ENCODE measurements at places on chromosomes 16 and 17.

GRCh38 chr17:37148156-37148555, 199.4 kb downstream of the AATF start:
- DNase-seq = no peak

- no peak for DNase-seq
These were observed 23.0 kb downstream of the SUPT6H start for GRCh38 chr17:28684963-28685362.

DNA sequence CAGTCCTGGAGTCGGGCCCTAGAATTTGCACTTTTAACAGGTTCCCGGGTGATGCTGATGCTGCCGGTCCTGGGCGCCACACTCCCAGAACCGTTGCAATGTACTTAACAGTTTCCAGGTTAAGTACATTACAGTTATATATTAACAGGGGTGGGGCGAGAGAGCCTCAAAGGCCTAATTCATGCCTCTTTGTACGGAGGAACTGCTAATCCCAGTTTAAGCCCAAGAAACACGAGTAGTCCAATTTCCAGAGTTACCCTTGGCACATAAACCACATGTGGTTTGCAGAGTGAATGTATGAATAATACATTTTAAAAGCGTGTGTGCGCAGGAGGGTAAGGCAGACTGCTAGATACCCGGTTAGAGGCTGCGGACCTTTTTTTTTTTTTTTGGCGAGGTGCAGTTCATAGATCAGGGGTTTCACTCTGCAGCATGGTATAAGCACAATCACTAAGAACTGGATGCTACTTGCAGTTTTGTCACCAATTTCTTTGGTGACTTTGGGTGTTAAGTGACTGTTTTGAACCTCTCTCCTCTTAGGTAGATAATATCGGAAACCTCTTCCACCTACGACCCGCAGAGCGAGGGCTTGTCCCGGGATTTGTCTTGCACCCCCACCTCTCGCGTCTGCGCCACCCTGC, 713 bp downstream of the COX11 start:
- DNase-seq = peak; percentile 26

DNA sequence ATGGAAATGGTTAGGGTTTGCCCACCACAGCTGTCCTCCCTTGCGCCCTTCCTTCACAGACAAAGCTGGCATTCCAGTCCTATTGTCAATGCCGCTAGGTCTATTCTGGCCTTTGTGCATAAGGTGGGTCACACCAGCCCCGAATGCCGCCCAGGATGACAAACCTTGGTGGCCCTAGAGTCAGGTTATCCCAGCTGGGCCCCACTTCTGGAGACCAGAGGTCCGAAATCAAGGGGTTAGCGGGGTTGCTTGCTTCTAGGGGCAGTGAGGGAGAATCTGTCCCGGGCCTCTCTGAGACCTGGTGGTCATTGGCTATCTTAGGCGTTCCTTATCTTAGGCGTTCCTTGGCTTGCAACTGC, 472.1 kb downstream of the SOX9 start:
- DNase-seq = no peak

DNA sequence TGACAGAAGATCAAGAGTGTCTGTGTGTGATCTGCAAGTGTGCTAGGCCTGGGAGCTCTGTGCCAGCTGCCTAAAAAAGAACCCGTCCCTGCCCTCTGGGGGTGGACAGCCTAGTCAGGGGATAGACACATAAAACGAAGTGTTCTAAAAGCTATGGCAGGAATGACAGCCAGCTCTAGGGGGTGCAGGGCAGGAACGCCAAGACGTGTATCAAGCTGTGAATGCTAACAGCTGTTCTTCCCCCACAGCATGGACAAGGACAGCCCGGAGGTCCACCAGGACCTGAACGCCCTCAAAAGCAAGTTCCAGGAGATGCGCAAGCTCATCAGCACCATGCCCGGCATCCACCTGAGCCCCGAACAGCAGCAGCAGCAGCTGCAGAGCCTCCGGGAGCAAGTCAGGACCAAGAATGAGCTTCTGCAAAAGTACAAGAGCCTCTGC, 5.1 kb downstream of the RASD1 start:
- no peak for DNase-seq

DNA sequence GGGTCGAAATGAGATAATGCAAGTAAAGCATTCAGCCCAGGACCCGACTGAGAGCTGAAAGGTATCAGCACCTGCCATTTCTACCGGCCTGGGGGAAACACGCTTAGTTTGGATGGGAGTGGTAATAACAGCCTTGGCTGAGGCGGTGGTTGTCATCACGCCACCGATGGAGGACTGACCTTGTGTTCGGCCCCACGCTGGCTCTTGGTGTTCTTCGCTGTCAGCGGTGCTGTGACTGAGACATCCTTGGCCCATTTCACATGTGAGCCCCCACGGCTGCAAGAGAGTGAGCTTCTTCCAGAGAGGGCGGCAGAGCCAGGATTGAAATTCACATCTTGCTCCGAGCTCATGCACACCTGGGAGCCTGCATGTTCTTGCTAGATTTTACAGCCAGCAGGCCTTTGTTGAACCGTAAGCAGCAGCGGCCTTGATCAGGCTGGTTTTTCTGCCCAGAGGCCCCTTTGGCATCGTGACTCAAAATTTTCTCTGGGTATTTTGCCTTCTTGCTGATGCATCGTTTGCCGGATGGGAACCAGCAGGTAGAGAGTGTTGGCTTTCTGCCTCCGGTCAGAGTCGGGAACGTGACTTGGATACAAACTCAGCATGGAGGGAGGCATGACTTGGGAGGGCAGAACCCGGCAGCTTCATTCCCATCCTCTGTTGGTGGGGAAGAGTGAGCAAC, 341.5 kb downstream of the SNX29 start:
- no peak for DNase-seq

- no peak for DNase-seq
These were observed 25.4 kb downstream of the GJD3 start for GRCh38 chr17:40338941-40339649.

DNA sequence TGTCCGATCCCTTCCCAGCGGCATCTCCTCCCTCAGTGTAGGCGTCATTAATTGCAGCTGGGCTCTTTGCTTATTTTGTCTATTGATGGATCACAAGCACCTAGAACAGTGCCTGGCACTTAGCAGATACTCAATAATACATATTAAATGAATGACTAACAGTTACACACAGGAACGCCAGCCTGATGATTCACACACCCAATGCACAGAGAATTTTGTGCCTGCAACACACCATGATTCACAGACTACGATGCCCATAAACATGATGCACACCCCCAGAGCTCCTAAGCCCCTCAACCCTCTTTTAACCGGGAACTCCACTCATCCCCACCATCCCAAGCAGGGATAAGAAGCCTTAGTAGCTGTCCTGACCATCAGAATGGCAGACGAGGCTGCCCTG, 66.6 kb upstream of the TMEM97 start:
- DNase-seq = no peak

DNA sequence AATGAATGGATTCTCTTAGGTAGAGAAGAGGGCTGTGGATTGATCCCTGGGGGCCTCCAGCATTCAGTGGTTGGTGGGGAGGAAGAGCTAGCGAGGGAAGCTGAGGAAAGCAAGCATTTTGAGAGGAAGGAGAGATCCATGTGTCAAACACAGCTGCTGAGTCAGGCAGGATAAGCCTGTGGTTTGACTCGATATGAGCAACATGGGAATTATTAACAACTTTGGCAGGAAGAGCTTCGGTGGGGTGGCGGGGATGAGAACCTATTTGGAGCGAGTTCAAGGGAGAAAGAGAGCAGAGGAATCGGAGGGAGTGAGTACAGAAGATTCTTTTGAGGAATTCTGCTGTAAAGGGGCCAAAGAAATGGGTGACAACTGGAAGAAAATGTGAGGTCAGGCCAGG, 59.5 kb upstream of the CDC42EP4 start:
- DNase-seq = no peak

Data from activated CD4-positive, alpha-beta T cell treated with anti-CD3 and anti-CD28 coated beads, Interleukin-2, amount 50 U/mL, for 48 hours (primary cell).